LNCaP clone FGC (cell line): ENCODE measurements at places on chromosomes 16 and 17.

- DNase-seq = no peak
Observed at GRCh38 chr17:35536664-35537171, 760 bp downstream of the SLFN12L start.

GRCh38 chr16:15857724-15858560 is 1.1 kb upstream of the MYH11 start:
- no peak for DNase-seq

DNA sequence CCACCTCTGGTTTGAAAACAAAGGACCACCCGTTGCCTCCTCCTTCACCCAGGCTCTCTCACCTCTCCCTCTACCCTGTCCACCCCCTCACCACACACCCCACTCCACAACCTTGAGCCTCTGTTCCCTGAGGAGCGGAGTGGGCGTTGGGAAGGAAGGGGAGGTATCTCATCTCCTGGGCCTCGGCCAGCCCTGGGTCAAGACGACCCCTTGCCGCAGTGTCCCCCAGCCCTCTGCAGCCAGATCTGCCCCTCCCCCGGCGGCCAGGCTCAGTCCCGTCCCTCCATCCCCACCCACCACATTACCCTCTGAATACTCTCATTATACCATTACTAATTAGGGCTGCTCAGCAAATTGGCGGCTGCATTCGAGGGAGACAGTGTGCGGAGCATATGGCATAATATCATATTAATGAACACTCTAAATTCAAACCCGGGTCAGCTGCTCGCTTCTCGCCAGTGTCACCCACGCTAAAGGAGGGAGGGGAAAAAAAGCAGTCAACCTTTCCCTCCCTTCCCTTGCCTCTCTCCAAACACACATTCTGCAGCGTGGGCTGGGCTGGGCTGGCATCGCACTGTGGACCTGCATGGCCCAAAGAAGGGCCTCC is 123.2 kb upstream of the LHX1 start:
- no peak for DNase-seq

DNA sequence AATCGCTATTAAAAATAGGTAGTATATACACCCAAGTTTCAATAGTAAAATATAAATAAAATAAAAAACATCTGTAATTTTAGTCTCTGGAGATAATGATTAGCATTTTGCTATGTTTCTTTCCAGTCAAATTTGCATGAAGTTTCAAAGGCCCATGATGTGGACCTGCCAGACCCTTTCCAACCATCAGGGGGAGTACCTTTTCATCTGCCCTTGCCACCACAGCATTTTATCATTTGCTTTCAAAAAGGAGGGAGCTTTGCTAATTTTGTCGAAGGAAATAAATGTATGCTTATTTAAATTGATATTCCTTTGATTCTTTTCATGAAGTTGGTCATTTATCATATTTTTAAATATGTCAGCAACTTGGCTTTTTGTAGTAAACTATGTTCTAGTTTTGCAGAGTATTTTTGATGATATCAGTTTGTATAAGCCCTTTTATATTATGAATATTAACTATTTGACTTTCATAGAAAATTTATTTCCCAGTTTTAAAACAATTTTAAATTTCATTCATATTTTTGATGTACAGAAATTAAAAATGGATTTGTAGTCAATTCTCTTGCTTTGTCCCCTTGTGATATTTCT is 115.2 kb upstream of the NETO2 start:
- no peak for DNase-seq

DNA sequence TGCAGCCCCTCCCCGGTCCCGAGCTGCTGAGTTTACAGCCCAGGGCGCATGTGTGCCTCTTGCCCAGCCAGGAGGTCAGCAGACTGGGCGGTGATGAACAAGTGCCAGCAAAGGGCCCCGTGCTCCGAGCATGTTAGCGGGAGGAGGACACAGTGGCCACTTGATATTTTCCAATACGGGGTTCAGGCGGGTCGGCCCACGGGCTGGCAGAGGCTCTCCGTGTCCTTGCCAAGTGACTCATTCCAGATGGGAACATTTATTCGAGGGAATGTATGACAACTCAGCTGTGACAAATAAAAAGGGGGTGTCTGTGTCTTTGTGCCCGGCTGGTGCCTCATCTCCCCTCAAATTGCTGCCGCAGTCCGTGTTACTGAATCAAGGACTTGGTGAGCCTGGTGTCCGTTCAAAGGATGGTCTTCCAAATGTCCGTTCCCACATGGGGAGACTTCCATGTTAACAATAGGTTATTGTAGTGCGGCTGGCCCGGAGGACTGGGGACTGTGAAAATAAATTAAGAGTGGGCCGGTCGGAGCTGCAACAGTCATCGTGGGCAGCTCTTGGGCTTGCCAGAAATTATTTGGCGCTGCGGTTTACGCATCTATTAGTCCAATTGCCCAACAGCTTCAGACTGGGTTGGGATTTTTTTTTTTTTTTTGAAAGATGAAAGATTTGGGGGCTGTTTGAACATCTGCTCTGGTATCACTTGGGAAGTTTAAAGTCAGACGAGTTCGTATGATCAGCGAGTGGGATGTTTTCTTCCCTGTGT is 174.0 kb upstream of the CIBAR2 start:
- no peak for DNase-seq

GRCh38 chr17:73015722-73016276 is 76.7 kb downstream of the SLC39A11 start:
- DNase-seq = no peak

- DNase-seq = no peak
Observed at GRCh38 chr17:82642022-82642421, 6.2 kb downstream of the WDR45B start.

DNA sequence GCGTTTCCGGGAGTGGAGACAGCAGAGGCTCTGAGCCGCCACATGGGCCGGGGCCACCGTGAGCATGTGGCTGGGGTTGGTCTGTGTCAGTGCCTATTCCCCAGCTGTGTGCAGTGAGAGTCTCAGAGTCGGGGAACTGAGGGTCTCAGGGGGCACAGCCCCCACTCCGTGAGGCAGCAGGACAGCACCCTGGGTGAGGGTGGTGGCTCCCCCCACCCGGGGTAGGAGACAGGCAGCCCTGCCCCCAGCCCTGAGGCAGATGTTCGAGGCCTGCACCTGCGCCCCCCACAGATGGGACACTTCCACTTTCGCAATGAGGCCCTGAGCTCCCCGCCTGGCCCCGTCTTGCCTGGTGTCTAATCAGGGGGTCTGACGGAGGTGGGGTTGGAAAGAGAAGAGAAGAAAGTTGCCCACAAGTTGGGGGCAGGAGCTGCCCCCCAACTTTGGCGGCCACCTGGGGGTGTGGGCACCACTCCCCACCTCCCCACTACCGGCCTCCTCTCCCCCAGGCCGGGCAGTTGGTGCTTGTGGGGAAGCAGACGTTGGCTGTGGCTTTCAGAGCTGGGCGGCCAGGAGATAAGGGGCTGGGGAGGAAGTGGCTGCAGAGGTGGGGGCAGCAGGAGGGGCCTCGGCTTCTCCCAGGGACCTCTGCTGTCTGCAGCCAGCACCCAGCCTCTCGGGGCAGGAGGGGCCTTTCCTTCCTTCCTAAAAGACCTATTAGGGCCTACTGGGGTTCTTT is 1.8 kb upstream of the CBFA2T3 start:
- DNase-seq = no peak

GRCh38 chr16:78606545-78606944 is 507.1 kb downstream of the WWOX start:
- DNase-seq = no peak

DNA sequence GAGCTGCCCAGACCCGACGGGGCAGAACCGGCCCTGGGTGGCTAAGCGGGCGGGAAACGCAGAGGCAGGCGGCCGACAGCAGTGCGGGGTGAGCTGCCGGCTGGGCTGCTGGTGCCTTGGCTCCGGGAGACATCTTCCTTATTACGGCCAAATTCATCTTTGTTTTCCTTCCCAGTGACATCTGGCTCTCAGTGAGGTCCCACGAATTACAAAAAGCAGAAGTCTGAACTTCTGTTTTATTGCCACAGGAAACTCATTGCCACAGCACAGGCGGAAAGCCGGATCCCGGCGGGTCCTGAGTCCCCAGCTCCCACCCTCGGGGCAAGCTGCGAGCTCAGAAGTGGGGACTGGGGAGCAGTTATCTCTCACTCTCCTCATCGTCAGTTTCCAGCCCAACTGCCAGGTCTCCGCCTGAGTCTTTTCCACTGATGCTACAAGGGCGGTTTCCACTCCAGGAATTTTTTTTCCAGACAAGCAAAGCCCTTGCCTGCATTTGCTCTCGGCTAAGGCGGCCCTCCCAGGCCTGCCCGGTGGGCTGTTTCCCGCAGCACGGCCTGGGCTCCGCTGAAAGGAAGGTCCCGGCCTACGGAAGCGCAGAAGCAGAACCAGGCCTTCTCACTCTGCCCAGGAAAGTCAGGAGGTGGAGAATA is 40.3 kb downstream of the CBFA2T3 start:
- DNase-seq = no peak

DNA sequence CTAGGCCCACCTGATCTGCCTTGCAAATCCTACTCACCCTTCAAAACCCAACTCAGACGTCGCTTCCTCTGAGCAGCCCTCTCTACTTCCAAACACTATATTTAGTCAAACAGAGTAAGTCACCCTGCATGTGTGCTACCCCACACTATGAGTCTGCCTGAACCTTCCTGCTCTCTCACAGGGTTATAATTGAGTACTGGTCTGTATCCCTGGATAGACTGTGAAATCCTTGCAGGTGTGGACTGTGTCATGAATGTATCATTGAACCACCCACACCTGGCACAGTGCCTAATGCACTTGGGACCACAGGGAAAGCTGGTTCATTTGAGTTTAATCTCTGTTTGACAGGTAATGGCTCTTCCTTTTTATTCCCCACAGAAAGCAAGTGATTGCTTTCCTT is 3.4 kb downstream of the FBXO39 start:
- no peak for DNase-seq

DNA sequence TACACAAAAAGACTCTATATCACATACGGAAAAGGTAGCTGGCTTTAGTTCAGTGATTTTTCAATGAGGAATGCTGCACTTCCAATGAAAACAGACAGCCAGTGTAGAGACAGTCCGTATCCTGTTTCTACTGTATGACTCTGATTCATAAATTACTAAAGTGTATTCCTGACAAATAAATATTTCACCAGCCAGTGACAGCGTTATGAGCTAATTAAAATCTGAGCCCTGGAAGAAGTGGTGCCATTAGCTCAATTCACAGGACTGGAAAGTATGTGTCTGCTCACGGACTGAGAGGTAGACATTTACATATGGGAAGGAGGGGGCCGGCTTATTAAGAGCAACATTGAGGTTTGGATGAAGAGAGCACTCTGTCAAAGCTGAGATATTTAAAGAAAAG is 207.9 kb upstream of the RBFOX1 start:
- DNase-seq = no peak

- no peak for DNase-seq
Observed at GRCh38 chr17:57689254-57689653, 55.8 kb downstream of the CCDC182 start.

DNA sequence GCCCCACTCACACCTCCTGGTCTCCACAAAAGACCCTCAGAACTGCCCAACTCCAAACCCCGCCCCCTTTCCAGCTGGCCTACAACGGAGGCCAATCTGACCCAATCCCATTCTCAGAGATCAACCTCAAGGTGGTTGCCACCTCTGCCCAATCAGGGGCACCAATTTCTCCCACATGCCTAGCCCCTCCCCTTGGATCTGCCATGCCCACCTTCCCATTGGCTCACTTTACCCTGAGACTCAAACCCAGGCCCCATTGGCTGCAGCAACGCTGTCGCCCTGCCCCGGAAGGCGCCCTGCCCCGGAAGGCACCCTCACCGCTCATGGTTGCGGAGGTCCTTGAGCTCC is 10.6 kb downstream of the ZNF668 start:
- DNase-seq = no peak
